ENCODE measurements at places on chromosomes 3 and 15. TPM values are rescaled to one million over a fixed set of nuclear protein-coding genes. Genes with fewer than 3 reads are reported as not detected.

EPHB3 gene
- 20.4 TPM for total RNA-seq

ANKRD63 gene
- not detected for total RNA-seq

THAP10 gene
- total RNA-seq = 0.72 TPM

NT5DC2 gene
- 11.2 TPM for total RNA-seq

ATP13A5 gene
- total RNA-seq = not detected

GRCh38 chr3:53069422-53070068 lies 23.7 kb upstream of the SFMBT1 start:
- H3K27me3 ChIP-seq = no peaks in the 10 kb centered on the region
- no peak overlapping the region for H3K4me3 ChIP-seq
- H3K4me1 ChIP-seq = peaks cover 6% of the 10 kb centered on the region
- no peak for DNase-seq

DNA sequence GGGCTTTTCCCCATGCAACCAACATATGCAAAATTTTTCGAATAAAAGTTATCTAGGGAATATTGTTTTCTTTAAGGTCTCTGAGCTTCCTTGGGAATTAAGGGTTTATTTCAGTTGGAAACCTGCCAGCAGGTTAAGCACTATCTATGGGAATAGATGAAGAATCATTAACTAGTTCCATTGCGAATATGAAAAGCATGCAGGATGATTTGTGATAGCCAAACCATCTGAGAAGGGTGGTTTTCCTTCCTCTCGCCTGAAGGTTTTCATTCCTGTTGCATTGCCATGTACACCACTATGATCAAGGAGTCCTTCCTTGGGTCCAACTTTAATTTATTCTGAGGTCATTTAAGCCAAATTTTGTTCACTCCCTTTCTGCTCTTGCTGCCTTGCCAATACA lies 184.9 kb downstream of the NR2F2 start:
- peak; percentile 28 for DNase-seq
- no peak overlapping the region for H3K27ac ChIP-seq
- H3K4me3 ChIP-seq = no peak overlapping the region

DNA sequence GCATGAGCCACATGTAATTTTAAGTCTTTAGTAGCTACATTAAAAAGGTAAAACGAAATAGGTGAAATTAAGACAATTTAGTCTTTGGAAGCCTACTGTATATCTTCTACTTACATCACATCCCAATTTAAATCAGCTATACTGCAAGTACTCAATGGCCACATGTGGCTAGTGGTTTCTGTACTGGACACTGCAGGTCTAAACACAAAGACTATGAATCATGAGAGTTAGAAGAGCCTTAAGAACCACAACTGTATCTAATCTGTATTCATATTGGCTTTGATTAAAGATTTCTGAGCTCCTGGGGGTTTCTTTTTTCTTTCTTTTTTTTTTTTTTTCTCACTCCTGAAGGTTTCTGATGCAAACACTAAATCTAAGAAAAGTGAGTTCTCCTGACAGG lies 2.3 kb upstream of the EIF1B start:
- no peaks in the 10 kb centered on the region for H3K27me3 ChIP-seq
- no peak overlapping the region for H3K4me3 ChIP-seq
- H3K27ac ChIP-seq = no peak overlapping the region

- H3K27me3 ChIP-seq = no peaks in the 10 kb centered on the region
- DNase-seq = no peak
- no peak overlapping the region for H3K4me3 ChIP-seq
- no peaks in the 10 kb centered on the region for H3K4me1 ChIP-seq
- H3K27ac ChIP-seq = no peak overlapping the region
These were observed 35.8 kb downstream of the GASK1A start for GRCh38 chr3:43014956-43015355.

DNA sequence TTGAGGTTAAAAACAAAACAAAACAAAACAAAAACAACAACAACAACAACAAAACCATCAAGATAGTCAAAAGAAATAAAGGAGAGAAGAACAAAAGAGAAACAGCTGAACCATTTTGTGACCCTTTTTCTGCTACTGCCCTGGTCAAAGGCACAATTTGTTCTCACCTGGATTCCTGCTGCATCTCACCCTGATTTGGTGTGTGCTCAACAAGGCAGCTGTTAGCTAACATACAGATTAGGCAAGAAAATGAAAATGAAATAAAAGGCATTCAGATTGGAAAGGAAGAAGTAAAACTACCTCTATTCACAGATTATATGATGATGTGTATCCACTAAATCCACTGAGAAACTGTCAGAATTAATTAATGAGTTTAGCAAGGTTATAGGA lies 28.7 kb upstream of the XIRP1 start:
- no peak overlapping the region for H3K27ac ChIP-seq
- H3K4me1 ChIP-seq = no peaks in the 10 kb centered on the region
- peaks cover 7% of the 10 kb centered on the region for H3K27me3 ChIP-seq
- no peaks in the 10 kb centered on the region for H3K36me3 ChIP-seq

DNA sequence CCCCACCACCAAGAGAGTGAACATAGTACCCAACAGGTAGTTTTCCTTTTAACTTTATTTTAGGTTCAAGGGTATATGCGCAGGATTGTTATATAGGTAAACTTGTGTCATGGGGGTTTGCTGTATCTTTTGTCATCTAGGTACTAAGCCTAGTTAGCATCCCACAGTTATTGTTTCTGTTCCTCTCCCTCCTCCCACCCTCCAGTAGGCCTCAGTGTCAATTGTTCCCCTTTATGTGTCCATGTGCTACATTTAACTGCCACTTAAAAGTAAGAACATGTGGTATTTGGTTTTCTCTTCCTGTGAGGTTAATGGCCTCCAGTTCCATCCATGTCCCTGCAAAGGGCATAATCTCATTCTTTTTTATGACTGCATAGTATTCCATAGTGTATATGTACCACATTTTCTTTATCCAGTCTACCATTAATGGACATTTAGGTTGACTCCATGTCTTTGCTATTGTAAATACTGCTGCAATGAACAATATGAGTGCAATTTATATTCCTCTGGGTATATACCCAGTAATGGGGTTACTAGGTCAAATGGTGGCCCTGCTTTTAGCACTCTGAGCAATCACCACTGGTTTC lies 66.2 kb downstream of the ST3GAL6 start:
- peaks cover 10% of the 10 kb centered on the region for H3K4me1 ChIP-seq
- H3K27me3 ChIP-seq = no peaks in the 10 kb centered on the region
- H3K36me3 ChIP-seq = no peaks in the 10 kb centered on the region

DNA sequence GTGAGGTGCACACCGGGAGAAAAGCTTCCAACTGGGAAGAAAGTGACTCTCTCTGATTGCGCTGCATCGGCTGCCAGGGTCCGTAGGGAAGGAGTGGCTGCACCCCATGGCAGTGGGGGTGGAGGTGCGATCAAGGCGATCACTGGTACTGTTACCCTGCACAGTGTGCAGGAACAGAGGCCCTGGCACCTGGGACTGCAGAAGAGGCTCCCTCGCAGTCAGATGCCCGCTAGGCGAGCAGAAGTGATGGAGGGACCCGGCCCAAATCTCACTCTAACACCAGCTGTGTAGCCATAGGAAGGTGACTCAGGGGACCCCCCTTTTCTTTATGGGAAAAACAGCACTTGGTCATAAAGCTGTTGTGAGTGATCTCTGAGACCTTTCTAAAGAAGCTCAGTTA lies 196.8 kb downstream of the GABRG3 start:
- no peaks in the 10 kb centered on the region for H3K36me3 ChIP-seq
- no peaks in the 10 kb centered on the region for H3K27me3 ChIP-seq
- H3K4me3 ChIP-seq = no peak overlapping the region
- no peaks in the 10 kb centered on the region for H3K4me1 ChIP-seq
- H3K27ac ChIP-seq = no peak overlapping the region
- no peak for DNase-seq

DNA sequence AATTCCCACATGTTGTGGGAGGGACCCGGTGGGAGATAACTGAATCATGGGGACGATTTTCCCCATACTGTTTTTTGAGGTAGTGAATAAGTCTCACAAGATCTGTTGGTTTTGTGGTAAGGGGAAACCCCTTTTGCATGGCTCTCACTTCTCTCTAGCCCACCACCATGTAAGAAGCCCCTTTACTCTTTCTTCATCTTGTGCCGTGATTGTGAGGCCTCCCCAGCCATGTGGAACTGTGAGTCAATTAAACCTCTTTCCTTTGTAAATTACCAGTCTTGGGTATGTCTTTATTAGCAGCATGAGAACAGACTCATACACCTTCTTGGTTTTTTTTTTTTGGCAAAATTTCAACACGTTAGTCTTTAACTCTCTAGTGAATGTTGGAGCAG lies 18.1 kb downstream of the ARL8B start:
- DNase-seq = no peak
- no peaks in the 10 kb centered on the region for H3K36me3 ChIP-seq
- peaks cover 83% of the 10 kb centered on the region for H3K4me1 ChIP-seq
- H3K27me3 ChIP-seq = no peaks in the 10 kb centered on the region
- no peak overlapping the region for H3K4me3 ChIP-seq

GRCh38 chr15:101314336-101315125 lies 19.5 kb upstream of the SNRPA1 start:
- no peak overlapping the region for H3K27ac ChIP-seq
- H3K4me3 ChIP-seq = no peak overlapping the region
- no peak for DNase-seq
- H3K36me3 ChIP-seq = no peaks in the 10 kb centered on the region
- no peaks in the 10 kb centered on the region for H3K4me1 ChIP-seq

DNA sequence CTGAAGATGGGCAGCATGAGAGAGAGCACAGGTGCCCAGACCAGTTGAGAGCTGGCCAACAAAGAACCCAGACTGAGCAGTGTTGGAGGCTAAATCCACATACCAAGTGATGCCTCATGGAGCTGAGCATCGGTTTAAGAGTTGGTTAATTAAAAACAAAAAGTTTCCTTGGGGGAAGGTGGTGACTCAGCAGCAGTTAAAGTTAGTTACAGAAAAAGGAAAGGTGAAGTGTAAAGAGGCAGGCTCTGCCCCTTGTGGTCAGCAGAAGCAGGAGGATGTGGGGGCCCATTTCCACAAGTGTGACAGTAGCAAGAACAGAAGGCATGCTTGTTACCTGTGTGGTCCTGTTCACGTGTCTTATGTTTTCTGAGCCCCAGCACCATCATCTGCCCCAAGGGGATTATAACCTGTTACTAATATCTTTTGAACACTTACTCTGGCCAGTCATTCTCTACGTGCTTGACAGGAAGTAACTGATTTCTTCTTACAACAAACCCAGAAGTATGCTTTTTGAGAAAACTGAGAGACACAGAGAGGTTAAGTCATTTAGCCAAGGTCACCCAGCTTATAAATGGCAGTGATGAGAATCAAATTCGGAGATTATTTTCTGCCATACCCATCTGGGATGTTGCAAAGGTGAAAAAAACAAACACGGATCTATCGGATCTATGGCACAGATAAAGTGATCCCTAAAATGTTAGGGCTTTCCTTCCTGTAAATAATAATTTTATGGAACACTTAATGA lies 91.0 kb downstream of the EPHB1 start:
- H3K4me1 ChIP-seq = no peaks in the 10 kb centered on the region
- H3K36me3 ChIP-seq = no peaks in the 10 kb centered on the region
- no peaks in the 10 kb centered on the region for H3K27me3 ChIP-seq
- no peak overlapping the region for H3K4me3 ChIP-seq
- no peak for DNase-seq

DNA sequence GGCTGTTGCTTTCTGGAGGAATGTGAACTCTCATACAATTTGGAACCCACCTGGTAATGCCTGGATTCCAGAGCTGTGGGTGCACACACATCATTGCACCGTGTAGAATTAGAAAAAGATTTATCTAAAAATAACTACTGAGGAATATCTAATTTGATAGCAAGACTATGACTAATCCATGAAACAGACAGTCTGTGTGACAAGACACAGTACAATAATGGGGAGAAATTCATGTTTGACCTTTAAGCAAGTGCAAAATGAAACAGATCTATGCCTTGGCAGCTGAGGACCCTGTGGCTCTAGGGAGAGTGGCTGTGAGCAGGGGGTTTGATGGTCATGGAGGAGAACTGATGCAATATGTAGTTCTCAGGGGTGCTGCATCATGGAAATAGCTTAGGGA lies 7.9 kb upstream of the DOCK3 start:
- no peaks in the 10 kb centered on the region for H3K36me3 ChIP-seq
- DNase-seq = no peak
- no peak overlapping the region for H3K4me3 ChIP-seq
- H3K4me1 ChIP-seq = no peaks in the 10 kb centered on the region

DNA sequence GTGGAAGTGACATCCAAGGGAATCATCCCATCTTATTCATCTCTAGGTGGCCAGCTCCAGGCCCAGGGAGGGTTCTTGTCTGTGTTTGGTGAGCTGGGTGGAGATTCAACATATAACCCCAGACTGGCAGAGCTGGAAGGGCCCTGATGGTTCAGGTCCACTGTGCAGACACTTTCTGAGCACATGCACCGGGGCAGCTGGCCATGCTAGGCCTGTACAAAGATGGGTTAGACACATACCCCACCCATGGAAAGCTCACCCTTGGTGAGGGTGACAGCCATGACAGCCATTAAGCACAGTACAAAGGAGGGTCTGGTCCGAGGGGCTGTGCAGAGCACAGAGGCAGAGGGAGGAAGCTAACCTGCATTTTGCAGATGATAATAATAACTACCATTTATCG lies 100.4 kb downstream of the CORO2B start:
- no peak overlapping the region for H3K4me3 ChIP-seq
- no peak for DNase-seq
- no peaks in the 10 kb centered on the region for H3K36me3 ChIP-seq
- no peaks in the 10 kb centered on the region for H3K27me3 ChIP-seq
- H3K27ac ChIP-seq = no peak overlapping the region
- no peaks in the 10 kb centered on the region for H3K4me1 ChIP-seq

GRCh38 chr3:169509359-169509758 lies 154.2 kb downstream of the MECOM start:
- H3K27ac ChIP-seq = peak overlapping the region; percentile 7
- H3K4me3 ChIP-seq = no peak overlapping the region
- no peak for DNase-seq
- no peaks in the 10 kb centered on the region for H3K4me1 ChIP-seq

DNA sequence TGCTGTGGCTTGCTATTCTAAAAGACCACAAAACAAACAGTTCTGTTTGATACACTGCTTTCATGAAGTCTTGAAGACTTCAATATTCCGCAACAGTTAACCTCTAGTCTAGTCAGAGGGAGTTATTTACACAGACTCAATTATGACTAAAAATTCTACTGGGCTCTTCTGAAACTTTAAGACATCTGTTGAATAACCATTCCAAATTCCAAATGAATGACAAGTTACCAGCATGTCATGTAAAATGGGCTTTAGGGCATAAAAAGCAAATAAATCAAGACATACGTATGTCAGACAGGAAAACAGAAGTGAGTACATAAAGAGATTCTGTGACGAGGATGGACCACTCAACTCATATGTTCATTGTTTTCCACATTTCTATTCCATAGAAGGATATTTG lies 93.9 kb downstream of the PLOD2 start:
- H3K4me3 ChIP-seq = no peak overlapping the region
- no peaks in the 10 kb centered on the region for H3K27me3 ChIP-seq
- peaks cover 18% of the 10 kb centered on the region for H3K36me3 ChIP-seq
- no peaks in the 10 kb centered on the region for H3K4me1 ChIP-seq

DNA sequence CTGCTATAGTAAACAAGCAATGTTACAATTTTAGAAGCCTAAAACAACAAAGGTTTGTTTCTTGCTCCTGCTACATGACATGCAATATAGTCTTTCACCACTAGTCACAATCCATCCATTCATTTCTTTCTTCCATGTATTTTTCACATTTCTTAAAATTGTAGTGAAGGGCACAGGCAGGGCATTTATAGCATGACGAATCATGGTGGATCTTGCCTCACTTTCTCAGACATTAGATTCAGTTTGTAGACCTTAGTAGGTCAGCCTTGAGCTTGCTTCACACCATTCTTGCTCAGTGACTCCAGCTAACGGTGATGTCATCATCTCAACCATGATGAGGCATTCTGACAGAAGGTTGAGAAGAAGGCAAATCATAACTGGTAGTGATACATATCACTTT lies 546.8 kb downstream of the TBL1XR1 start:
- H3K27me3 ChIP-seq = no peaks in the 10 kb centered on the region
- H3K4me3 ChIP-seq = no peak overlapping the region
- no peaks in the 10 kb centered on the region for H3K36me3 ChIP-seq
- DNase-seq = no peak
- no peaks in the 10 kb centered on the region for H3K4me1 ChIP-seq
